Adrenal gland (tissue), 19 donors: ENCODE measurements at places on chromosomes 13 and 19. TPM values are rescaled to one million over a fixed set of nuclear protein-coding genes. Genes with fewer than 3 reads are reported as not detected.
A peak's percentile ranks its signal among the peaks of the same experiment; 100 is the strongest.

GRCh38 chr13:113112893-113113845, 7.6 kb downstream of the F7 start:
- H3K4me1 ChIP-seq = peaks cover 11% of the 10 kb centered on the region
- no peak overlapping the region for H3K27ac ChIP-seq
- no peak overlapping the region for H3K4me3 ChIP-seq
- H3K36me3 ChIP-seq = no peaks in the 10 kb centered on the region
- no peak for DNase-seq
- H3K27me3 ChIP-seq = peaks cover 18% of the 10 kb centered on the region

GRCh38 chr13:53141336-53141735, 112.7 kb downstream of the OLFM4 start:
- no peak for DNase-seq
- peaks cover 3% of the 10 kb centered on the region for H3K27me3 ChIP-seq
- H3K36me3 ChIP-seq = no peaks in the 10 kb centered on the region
- H3K27ac ChIP-seq = no peak overlapping the region

GRCh38 chr13:113404723-113405471, 41.0 kb upstream of the GRTP1 start:
- H3K4me1 ChIP-seq = no peaks in the 10 kb centered on the region
- no peak for DNase-seq
- H3K27me3 ChIP-seq = peaks cover 4% of the 10 kb centered on the region
- no peak overlapping the region for H3K4me3 ChIP-seq

- no peaks in the 10 kb centered on the region for H3K36me3 ChIP-seq
- no peak overlapping the region for H3K4me3 ChIP-seq
- no peaks in the 10 kb centered on the region for H3K27me3 ChIP-seq
- DNase-seq = no peak
- no peaks in the 10 kb centered on the region for H3K4me1 ChIP-seq
These were observed 143.7 kb downstream of the FREM2 start for GRCh38 chr13:38830442-38831045.

DNA sequence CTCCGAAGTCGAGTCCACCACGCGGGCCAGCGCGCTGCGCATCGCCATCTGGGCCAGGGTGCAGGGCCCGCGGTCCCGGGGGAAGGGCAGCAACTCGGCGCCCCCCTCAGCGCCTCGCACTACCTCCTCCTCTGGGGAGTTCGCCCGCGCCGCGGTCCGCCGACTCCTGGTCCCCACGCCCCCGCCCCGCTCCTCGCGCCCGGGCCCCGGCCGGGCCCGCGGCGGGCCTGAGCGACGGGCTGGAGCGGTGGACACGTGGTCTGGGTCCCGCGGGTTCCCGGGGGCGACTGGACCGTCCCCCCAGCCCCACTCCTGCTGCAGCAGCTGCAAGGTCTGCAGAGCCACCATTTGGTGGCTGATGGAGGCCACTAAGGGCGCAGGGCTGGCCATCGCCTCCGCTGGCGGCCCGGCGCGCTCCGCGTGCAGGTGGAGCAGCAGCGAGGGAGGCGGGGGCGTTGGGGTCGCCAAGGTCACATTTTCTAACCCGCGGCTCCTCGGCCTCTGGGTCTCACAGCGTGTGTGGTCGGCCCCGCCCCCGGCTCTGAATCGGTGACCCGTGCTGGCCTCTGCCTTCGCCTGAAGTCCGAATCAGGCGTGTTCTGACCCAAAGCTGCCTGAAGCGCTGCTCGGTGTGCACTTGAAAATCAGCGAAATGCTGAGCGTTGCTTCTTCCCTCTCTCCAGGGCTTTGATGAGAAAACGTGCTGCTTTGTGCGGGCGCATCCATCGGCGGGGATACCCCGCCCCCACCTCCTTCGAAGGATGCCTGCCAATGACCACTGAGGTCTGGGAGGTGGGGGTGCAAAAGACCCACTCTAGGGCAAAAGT, at the start of gene DLEU7:
DLEU7 (minus strand) TSS at position 436 of the 827 bp plus-strand sequence; CDS start at position 390, 46 bp downstream.
- H3K36me3 ChIP-seq = no peaks in the 10 kb centered on the region
- H3K27me3 ChIP-seq = peaks cover 13% of the 10 kb centered on the region
- H3K27ac ChIP-seq = no peak within 1 kb of the TSS

DNA sequence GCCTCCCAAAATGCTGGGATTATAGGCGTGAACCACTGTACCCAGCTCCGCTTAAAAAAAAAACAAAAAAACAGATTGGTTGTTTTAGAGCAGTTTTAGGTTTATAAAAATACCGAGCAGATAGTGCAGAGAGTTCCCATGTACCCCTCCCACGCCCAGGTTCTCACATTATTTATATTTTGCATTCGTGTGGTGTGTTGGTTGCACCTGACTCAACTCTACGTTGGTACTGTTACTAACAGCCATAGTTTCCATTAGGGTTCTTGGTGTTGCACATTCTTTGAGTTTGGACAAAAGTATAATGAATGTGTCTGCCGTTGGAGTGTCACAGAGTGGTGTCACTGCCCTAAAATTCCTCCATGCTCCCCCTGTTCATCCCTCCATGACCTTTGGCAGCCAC, 29.1 kb downstream of the MYO9B start:
- H3K27ac ChIP-seq = no peak overlapping the region
- no peak for DNase-seq
- peaks cover 7% of the 10 kb centered on the region for H3K4me1 ChIP-seq
- no peaks in the 10 kb centered on the region for H3K36me3 ChIP-seq
- no peaks in the 10 kb centered on the region for H3K27me3 ChIP-seq

DNA sequence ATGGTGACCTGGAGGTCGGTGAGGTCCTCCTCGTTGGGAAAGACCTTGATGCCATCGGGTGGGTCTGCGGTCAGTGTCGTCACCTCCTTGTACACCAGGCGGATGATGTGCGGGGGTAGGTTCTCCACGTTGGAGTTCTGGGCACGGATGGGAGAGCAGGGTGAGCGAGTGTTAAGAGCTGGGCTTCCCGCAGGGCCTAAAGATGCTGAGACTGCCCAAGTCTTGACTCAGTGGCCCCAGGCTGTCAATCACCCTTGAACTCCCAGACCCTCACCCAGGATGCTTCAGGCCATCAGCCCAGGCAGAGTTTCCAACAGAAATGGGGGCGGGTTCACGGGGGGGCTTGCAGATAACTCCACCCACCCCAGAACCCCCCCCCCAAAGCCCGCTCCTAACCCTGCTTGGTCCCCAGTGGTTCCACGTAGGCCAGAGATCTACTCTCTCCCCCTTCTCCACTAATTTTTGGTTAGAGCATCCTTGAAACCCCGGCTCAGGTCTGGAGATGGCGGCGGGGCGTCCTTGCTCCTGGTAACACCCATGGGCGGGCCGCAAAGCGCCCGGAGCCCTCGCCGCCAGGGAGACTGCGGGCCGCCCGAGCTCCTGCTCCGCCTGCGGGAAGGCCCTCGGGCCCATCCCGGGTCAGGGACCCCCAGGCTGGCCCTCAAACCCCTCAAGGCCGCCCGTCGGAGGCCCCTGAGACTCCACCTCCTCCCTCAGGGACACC, 600 bp downstream of the UBE2S start:
- H3K4me1 ChIP-seq = peaks cover 6% of the 10 kb centered on the region
- peak overlapping the region; percentile 71 for H3K4me3 ChIP-seq
- H3K36me3 ChIP-seq = peaks cover 29% of the 10 kb centered on the region
- DNase-seq = no peak
- no peaks in the 10 kb centered on the region for H3K27me3 ChIP-seq

DNA sequence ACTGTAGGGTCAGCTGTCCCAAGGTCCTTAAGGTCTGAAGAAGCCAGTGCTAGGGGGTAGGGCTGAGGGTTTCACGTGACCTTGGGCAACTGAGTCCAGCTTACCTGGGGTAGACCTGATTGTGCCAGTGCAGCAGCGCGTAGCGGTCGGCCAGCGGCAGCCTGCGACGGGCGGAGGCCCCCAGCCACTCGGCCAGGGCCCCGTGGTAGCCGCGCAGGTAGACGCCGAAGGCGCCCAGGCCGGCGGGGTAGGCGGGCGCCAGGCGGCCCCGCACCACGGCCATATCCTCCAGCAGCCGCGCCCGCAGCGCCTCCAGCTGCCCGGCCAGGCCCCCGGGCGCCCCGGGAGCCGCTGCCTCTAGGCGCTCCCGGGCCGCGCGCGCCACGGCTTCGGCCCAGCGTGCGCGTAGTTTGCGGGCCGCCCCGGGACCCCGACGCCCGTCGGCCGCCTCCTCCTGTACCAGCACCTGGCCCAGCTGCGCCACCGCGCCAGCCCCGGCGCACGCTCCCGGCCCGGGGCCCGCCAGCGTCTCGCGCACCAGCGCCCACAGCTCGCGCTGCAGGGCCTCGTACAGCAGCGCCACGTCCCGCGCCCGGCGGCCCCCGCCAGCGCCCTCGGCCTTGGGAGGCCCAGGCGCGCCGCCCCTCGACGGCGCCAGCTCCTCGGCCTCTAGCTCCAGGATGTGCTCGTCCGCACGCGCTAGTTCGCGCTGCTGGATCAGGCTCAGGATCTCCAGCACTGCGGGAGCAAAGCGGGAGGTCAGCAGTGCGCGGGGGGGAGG, 10.9 kb downstream of the EXOC3L2 start:
- no peaks in the 10 kb centered on the region for H3K36me3 ChIP-seq
- peaks cover 9% of the 10 kb centered on the region for H3K27me3 ChIP-seq
- no peaks in the 10 kb centered on the region for H3K4me1 ChIP-seq
- no peak for DNase-seq
- H3K4me3 ChIP-seq = no peak overlapping the region

DNA sequence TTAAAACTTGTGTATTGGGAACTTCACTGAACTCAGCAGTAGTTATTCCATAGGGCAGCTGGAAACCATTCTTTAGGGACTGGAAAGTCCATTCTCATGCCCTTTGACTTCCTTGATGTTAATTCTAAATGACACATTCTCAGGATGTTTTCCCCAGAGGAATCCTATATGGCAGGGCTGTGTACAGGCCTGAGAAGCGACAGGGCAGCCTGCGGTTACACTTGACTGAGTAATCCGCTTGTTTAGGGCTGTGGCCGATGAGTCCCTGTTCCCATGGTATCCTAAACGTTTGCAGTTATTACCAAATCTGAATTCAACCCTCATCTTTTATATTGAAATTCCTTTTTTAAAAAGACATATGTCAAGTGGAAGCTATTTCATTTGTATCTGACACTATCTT, 83.5 kb downstream of the COL4A2 start:
- H3K4me3 ChIP-seq = no peak overlapping the region
- H3K27ac ChIP-seq = no peak overlapping the region

DNA sequence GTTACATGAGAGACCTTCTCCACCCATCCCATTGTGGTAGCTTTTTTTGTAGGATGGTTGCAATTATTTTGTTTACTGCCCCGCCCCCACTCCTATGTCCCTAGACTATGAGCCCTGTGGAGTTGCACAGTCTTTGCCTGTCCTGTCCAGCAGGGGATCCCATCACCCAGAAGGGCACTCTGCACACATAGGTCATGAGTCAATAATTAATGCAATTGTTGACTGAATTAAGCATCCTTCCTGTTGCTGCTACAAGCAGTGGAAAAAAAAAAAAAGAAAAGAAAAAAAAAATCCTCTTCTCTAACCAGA, 14.2 kb downstream of the C19orf81 start:
- H3K27me3 ChIP-seq = peaks cover 24% of the 10 kb centered on the region
- DNase-seq = no peak
- H3K4me1 ChIP-seq = no peaks in the 10 kb centered on the region
- H3K27ac ChIP-seq = no peak overlapping the region
- H3K36me3 ChIP-seq = no peaks in the 10 kb centered on the region
- H3K4me3 ChIP-seq = no peak overlapping the region

DNA sequence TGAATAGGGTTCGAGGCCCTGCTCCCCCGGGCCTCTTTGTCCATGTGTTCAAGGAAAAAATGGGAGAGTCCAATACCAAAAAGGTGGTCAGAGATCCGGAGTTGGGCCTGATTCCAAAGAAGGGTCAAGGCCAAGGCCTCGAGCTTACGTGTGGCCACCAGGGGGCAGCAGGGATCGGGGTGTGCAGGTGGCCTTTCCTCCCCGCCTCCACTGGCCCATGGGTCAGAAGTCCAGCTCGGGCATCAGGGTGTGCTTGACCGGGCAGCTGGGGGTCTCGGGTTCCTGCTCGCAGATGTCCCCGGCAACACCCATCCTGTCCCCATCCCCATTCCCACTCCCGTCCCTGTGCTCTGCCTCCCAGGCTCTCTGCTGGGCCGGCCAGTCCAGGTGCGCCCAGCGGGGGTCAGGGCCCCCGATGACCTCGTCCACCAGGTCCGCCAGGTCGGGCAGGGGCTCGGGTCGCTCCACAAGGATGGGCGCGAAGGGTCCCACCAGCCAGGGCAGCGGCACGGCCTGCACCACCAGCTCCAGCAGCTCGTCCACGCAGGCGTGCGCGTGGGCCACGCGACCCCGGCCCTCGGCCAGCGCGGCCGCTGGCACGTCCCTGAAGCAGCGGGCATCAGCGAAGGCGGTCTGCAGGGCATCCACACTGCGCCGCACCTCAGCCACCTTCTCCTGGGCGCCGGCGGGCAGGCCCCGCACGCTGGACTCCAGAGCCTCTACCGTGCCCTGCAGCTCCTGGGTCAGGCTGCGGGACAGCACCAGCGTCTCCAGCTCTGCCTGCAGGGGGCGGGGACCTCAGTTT, 5.2 kb upstream of the PLIN4 start:
- H3K27me3 ChIP-seq = no peaks in the 10 kb centered on the region
- no peak overlapping the region for H3K4me3 ChIP-seq
- H3K27ac ChIP-seq = no peak overlapping the region
- no peaks in the 10 kb centered on the region for H3K36me3 ChIP-seq

DNA sequence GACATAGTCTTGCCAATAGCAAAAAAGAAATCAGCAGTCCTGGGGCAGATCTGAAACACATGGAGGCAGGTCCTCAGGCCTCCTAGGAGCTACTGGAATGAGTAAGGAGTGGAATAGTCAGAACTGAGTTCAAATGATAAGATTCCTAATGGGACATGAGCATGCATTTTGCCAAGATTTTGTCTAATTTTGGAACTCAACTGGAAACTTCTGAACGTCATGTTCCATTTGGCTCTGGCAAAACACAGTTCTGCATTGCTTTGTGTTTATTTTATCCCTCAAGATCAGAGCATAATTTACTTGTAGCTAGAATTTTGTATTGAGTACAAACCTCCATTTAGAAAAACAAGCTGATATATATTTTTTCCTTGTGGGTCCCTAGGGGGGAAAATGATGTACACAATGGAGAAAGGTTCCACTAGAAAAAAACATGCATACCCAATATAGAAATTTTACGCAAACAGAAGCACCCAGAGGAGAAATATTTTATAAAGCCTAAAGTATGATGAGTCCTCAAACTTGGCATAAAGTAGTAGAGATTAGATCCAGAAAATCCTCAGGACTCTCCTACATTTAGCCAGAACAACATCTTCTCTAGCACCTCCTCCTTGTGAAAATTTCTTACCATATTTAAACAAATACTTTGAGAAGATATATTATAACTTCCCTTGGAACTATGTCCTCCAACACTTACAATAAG, 149.0 kb upstream of the SERP2 start:
- no peaks in the 10 kb centered on the region for H3K36me3 ChIP-seq
- H3K27me3 ChIP-seq = no peaks in the 10 kb centered on the region
- no peak overlapping the region for H3K4me3 ChIP-seq
- peak overlapping the region; percentile 7 for H3K27ac ChIP-seq

DNA sequence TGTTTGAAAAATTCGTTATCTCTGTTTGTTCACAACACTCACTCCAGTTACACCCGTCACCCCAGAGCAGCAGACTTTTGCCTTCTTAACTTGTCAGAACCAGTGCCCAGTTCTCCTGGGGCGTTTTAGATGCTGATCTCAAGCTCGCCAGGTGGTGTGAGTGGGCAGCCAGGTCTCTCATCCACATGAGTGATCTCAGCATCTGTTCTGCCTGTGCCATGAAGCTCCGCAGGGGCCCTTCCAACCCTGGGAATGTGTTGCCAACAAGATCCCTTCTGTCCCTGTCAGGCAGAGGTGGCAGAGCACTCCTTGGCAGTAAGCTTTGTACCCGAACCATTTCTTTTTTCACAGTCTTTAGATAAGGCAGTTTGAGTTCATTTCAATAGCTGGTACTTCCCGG, 896.5 kb downstream of the UQCRFS1 start:
- no peaks in the 10 kb centered on the region for H3K36me3 ChIP-seq
- H3K27me3 ChIP-seq = no peaks in the 10 kb centered on the region
- H3K27ac ChIP-seq = no peak overlapping the region
- H3K4me3 ChIP-seq = no peak overlapping the region
- H3K4me1 ChIP-seq = no peaks in the 10 kb centered on the region
- no peak for DNase-seq

The PLA2G4C gene
- total RNA-seq = 18.6 TPM

The NLRP7 gene
- not detected for total RNA-seq

The FSD1 gene
- 1.1 TPM for total RNA-seq

The MYH14 gene
- total RNA-seq = 7.7 TPM
